ENCODE measurements at places on chromosomes 1 and 21.

DNA sequence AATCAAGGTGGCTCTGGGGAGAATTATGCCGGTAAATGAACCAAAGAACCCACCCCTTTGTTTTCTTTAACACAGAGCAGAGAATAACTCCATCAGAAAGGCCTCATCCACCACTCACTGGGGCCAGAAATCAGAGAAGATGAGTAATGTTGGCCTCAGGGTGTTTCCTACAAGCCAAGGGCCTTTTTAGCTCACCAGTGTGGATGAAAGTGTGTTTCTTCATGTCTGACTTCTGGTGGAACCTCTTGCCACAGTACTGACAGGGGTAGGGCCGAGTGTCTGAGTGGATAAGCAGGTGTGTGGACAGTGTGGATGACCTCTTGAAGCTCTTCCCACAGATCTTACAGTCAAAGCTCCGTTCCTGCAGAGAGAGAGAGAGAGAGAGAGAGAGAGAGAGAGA is 8.3 kb downstream of the GFI1 start:
- no peak for DNase-seq

DNA sequence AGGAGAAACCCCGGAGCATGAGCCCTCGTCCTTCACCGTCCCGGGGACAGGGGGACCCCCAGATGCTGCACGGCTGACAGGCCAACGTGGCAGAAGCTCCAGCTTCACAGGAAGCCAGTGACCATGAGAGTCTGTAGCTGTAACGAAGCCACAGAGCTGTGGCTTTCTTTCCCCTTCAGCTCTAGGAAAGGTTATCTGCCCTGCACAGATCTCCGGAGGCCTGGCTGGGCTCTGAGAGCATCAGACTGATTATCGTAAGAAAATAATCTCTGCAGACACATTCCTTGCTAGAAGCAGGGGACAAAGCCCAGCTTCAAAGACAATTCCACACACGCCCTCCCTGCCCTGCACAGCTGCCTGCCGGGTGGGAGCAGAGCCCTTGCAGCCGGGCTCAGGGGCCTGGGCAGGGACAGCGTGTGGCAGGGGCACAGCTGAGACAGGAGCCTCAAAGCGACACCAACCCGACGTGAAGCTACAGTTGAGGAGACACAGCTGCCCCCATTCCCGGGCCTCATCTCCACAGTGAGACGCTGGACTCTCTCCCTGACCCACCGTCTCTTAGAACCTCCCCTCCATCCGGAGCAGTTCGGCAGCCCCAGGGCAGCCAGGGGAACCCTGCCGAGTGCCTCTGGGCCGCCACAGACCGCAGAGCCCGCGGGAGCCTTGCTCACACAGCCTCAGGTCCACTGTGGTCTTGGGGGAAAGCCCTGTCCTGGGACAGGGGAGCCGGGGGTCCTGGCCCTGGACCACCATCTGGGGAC is 30.6 kb downstream of the POFUT2 start:
- no peak for DNase-seq

- DNase-seq: no peak
These were observed 31.4 kb upstream of the COL6A1 start for GRCh38 chr21:45949928-45950739.

DNA sequence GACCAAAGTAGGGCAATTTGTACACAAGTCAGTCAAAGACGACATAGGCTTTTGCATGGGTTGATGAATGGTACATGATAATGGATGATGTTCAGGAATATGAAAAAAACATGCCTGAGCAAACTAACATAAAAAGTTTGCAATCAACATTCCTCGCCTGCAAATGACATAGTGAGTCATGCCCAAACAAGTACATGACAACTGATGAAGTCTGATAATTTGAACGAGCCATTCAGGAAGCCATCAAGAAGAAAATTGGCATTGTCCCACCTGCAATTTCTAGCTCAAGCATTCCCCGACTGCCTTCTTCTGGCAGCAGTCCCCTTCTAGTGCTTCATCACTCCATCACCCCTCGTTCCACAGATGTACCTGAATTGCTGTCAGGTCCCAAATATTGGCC is 118.4 kb upstream of the NR5A2 start:
- DNase-seq: no peak

DNA sequence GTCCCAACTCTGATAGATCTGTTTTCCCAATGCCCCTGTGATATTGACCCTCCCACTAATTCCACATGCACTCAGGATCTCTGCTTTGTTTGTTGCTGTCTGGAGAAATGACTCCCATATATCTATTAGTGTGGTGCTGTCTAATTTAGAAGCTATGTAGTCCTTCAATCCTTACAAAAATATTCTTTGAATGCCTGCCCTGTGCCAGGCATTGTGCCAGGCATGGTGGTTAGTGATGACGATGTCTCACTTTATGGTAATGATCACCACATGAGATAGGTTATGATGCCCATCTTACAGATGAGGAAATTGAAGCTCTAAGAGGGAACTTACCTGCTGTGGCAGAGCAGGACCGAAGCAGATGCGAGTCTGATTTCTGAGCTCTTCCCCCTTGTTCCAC is 12.9 kb downstream of the MYOG start:
- no peak for DNase-seq

- DNase-seq: no peak
These were observed 46.8 kb upstream of the SLC44A3 start for GRCh38 chr1:94773296-94773809.

DNA sequence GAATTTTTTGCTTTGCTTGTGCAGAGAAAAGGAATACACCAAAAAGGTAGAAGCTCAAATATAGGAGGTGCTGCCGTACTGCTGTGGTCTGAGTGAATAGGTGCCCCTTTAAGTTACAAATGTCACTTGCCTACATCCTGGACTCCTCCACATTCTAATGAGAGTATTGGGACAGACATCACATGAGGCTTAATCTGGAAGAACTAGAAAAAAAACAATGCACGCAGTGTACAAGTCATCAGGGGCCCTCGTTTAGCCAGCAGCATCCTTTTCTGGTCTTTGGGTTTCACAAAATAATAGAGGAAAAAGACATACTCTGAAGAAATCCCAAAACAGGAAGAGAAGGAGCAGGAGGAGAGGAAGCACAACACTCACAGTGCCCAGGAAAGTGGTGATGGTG is 89.3 kb downstream of the SLC44A5 start:
- DNase-seq: no peak

GRCh38 chr1:101338714-101339430 is 102.1 kb downstream of the S1PR1 start:
- DNase-seq: no peak

- DNase-seq: no peak
These were observed 63.1 kb upstream of the CD34 start for GRCh38 chr1:207973898-207974568.

DNA sequence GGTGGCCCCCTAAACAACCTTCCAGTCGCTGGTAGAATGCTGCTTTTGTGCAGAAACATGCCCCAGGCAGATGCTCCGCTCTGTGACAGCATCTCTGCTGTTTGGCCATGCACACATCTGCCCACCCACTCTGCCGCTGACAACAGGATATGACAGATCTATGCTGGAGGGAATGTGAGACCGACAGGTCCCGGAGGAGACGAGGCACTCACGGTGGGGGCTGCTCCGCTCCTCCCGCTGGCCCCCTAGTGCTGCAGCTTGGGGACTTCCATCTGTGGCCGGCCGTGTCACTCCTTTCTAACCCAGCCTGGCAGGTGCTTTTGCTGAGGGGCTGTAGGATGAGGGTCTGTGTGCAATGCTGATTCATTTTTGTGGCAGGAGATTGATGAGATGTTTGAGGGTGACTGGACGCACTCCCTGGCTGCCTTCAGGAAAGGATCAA is 49.1 kb upstream of the DMRTB1 start:
- no peak for DNase-seq

DNA sequence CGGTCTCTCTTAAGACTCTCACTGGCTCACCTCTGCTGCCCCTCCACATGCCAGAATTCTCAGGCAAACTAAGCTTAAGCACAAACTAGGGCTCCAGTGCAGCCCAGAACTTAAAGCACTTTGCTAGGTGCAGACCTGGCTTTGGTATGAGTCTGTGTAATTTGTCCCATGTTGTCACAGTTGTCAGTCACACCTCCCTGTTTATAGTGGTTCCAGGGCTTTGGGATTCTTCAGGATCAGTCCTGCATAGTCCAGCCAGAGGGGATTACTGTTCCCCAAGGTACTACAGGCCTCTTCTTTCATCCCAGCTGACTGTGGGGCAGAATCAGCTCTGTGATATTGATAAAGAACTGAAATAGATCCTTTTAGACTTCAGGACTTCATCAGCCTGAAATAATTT is 105.0 kb upstream of the UBE2U start:
- no peak for DNase-seq

- DNase-seq: peak; percentile 62
These were observed 3.1 kb downstream of the ACAP3 start for GRCh38 chr1:1304331-1305299.

DNA sequence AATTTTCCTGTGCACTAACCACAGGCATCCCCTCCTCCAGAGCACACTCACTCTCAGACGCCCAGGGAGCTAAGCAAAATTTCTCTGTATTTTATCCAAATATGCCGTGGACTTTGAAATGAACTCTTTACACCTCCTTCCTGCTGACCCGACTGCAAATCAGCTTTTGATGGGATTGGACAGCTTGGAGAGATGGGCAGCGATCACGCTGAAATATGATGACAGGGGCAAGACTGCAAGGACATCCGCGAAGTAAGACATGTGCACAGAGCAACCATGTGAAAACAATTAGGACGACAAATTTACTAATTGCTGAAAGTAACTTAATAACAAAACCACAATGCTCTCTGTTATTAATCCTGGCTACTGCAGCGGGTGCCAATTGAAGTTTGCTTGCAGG is 64.6 kb upstream of the CLDN14 start:
- DNase-seq: no peak

GRCh38 chr1:207822124-207822601 is 70.3 kb downstream of the CD46 start:
- DNase-seq: no peak

DNA sequence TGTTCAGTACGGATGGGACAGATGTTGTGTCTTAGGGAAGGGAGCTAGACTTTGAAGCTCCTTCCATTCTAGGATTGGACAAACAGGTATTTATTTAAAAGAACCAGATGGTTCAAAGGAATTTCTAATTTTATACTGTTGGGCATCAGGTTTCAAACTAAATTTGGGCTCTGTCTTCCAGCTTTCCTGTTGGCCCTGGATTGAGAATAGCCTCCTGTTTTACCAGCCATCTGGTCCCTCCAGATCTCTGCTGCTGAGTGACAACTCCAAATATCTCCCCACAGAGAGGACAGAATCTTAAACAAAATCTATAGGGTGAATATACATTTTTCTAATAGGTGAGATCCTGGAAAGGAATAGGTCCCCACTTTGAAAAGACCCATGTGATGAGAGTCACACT is 52.5 kb upstream of the CNIH3 start:
- DNase-seq: no peak

- DNase-seq: no peak
These were observed 3.3 kb upstream of the DENND2D start for GRCh38 chr1:111203681-111204200.

DNA sequence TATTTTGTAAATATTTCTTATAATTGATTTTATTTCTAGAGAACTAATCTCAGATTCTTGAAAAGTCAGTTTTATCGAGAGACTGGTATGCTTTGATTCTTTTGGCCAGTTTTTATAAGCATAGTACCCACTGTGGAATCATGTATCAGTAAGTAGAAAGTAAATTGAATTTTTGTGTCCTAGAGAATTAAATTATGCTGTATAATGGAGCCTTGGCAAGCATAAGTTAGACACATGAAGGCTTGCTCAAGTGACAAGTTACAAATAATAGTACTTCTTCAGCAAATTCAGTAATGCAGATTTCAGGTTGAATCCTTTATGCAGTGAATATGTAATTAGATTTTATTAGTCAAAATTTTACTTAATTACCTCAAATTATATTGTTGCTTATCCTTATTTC is 40.1 kb downstream of the ADGRL2 start:
- no peak for DNase-seq

Measured in anterior cingulate cortex (tissue), 58 donors.